ENCODE measurements at places on chromosomes 1 and 21. TPM values are rescaled to one million over a fixed set of nuclear protein-coding genes. Genes with fewer than 3 reads are reported as not detected.

Gene ZSWIM5
- total RNA-seq: 9.2 TPM

Gene OR2AK2
- total RNA-seq: not detected

Gene KIF26B
- total RNA-seq: 6.6 TPM

Gene GPR157
- total RNA-seq: 1.1 TPM

Gene TMEM82
- 1.4 TPM for total RNA-seq

Gene FCGR3A
- not detected for total RNA-seq

Gene SH2D2A
- not detected for total RNA-seq

Gene OR2L13
- not detected for total RNA-seq

Gene REN
- not detected for total RNA-seq

Gene GJA5
- total RNA-seq: not detected

Gene SV2A
- total RNA-seq: 21.8 TPM
